ENCODE measurements at places on chromosomes 3 and 15.

GRCh38 chr15:40258544-40258943 is 19.7 kb downstream of the PAK6 start:
- no peak for DNase-seq

- DNase-seq = no peak
Observed at GRCh38 chr3:30401971-30402370, 204.4 kb upstream of the TGFBR2 start.

DNA sequence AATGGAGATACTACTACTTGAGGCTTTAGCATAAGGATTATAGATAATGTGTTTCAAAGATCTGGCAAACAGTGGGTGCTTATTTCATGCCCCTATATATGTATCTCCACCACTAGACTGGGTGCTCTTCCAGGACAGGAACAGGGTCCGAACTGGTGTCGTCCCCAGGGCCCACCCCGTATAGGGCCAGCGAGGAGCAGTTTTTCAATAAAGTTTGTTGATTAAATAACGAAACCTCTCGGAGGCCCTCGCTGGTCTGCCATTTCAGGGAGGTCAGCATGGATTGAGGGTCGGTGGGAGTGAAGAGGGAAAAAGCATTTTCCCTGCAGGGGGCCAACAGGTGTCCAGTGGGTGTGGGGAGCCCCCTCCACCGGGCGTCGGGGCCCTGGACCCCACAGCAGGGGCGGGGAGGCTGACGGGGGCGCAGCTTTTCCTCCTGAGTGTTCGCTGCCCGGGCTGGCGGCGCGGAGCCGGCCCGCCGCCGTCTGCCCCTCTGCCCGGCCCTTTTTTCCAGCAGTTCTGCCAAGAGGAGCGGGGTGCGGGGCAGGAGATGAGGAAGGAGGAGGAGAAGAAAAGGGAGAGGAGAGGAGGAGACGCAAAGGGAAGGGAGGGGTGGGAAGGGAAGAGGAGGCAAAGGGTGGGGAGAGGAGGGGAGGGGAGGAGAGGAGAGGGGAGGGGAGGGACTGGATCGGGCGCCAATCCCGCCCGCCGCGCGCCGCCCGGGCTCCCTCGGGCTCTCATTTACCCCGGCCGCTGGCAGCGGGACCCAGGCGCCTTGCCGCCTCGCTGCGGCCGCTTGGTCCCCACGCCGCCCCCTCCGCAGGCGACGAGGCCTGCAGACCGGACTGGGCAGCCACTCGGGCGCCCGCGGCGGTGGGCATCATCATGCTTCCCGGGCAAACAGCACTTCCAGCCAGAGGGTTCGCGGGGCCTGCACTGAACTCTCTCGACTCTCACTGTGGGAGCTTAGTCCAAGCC is 66.3 kb downstream of the ISG20 start:
- no peak for DNase-seq

DNA sequence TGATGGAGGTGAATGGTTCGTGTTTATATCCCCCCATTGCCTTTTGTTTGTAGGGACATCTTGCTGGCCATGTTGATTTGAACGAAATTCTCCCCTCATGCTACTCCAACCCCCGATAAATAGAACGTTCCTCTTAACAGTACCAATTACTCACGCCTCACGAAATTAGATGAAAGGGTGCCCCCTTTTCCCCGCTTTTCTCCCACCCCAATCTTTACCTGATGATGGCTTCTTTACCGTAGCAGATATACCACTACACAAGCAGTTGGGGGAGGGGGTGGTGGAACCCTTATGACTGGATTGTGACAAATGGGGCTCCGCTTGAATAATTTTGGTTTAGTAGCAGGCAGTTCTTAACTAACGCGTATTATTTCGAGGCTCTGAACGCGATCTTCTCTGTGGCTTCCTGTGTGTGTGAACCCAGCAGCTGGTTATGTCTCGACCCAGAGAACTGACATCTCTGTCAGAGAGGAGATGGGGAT is 1.1 kb downstream of the PIAS1 start:
- DNase-seq = peak; percentile 20

GRCh38 chr3:17213102-17213501 is 328.3 kb downstream of the PLCL2 start:
- DNase-seq = no peak

- DNase-seq = no peak
Observed at GRCh38 chr15:71171195-71171594, 55.9 kb downstream of the THSD4 start.

GRCh38 chr3:193978486-193978885 is 157.5 kb upstream of the HES1 start:
- DNase-seq = no peak

GRCh38 chr3:111143-112069 is 85.2 kb upstream of the CHL1 start:
- DNase-seq = no peak

DNA sequence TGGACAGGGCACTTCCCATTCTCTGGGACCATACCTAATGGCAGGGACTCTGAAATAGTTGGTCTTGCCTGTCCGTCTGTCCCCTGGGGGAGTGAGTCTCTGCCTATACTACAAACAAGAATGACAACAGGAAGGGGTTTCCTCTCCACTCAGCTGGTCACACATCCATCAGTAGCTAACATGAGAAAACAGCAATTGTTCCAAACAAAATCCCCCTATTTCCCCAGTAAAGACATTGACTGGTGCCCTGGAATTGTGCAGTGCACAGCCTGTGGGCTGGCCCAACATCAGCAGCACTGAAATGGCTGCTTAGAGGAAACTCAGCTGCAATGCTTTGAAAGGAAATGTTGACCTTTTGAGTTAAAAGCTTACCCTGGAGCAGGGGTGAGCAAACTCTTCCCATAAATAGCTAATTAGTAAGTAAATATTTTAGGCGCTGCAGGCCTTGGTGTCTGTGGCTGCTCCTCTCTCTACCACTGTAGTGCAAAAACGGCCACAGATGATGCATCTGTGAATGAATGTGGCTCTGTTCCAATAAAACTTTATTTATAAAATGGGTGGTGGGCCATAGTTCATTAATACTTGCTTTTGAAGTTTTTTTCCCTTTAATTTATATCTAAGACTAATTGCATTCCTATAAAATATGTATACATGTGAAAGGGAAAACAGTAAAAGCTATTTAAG is 174.3 kb downstream of the KLF13 start:
- DNase-seq = no peak

GRCh38 chr3:151817473-151817872 is 3.6 kb downstream of the AADAC start:
- DNase-seq = no peak

- DNase-seq = no peak
Observed at GRCh38 chr3:149077628-149078027, 8.7 kb downstream of the HLTF start.

DNA sequence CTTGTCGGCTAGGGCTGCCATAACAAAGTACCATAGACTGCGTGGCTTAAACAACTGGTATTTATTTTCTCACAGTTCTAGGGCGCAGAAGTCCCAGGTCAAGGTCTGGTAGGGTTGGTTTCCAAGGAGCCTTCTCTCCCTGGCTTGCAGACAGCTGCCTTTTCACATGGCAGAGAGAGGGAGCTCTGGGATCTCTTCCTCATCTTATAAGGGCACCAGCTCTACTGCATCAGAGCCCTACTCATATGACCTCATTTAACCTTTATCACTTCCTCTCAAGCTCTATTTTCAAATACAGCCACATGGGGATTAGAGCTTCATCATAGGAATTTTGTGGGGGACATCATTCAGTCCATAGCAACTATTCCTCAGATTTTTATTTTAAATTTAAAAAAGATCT is 17.6 kb upstream of the PAQR9 start:
- no peak for DNase-seq

GRCh38 chr3:196336319-196337145 is 1.7 kb downstream of the TM4SF19 start:
- DNase-seq = no peak

- DNase-seq = no peak
Observed at GRCh38 chr3:69201658-69202057, 79.3 kb upstream of the LMOD3 start.

DNA sequence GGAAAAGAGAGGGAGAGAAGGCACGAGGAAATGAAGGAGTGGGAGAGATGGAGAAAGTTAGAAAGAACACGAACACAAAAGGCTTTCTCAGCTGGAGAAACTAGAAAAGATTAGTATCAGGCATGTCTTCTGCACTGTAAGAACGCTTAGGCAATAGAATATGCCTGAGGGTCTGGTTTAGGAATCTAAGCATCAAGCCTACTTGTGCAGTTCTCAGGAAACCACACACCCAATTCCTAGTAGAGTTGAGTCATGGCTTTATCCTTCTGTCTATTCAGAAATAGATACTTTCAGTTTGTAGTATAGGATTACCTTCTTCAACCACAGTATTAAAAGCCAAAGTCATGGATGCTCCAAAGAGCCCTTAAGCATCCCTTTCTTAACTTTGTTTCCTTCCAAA is 969.4 kb downstream of the NTRK3 start:
- DNase-seq = no peak

- DNase-seq = no peak
Observed at GRCh38 chr3:128312271-128312670, 154.4 kb downstream of the DNAJB8 start.

DNA sequence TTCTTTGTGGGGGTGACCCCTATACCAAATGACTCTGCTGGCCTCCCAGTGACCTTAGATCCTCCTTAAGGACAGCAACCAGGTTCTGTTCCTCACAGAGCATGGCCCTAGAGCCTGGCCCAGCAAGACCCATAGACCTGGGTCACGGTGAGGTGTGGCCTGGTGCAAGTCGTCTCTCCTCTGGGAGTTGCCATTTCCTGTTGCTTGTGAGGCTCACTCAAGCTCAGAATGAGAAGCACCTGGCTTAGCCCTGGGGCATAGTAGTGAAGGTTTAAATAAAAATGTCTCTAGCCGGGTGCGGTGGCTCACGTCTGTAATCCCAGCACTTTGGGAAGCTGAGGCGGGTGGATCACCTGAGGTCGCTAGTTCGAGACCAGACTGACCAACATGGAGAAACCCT is 131.3 kb downstream of the SMAD6 start:
- DNase-seq = no peak

DNA sequence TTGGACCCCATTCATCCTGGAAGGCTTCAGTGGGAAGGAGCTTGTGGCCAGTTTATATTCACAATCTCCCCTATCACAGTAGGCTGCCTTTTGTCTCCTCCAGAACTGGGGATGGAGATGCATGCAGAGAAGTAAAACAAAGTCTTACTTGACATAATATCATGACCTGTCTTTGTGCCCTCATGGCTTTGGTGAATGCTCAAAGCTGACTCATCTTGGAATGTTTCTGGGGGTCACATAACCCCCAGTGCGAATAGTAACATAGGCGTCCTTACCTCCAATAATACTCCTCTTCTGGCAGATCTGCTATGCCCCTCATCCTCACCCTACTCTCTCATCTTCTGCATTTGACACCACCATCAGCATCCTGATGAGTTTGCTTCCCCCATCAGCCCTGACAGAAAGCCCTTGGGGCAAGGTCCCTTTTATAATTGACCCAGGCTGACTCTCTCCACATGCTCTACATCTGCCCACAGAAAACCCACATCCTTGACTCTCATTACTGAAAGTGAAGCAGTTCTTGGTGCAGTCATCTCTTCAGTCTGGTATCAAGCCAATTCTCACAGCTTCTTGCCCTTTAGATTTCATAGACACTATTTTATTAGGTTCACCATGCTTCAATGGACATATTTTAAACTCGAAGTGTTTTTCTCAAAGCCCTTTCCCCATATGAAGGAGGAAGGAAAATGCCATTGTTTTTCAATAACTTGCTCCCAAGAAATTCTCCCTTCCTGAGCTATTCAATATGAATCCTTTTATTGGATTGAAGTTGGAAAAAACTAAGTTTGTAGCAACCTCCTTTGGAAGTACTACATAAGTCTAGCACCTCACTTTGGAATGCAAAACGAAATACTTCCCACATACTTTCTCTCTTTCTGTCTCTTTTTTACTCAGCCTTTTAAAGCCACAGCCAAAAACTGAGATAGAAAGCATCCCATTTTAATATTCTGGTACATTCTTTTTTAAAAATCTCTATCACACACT is 36.6 kb downstream of the OSTN start:
- DNase-seq = no peak

- DNase-seq = no peak
Observed at GRCh38 chr15:79943820-79944219, 27.2 kb downstream of the BCL2A1 start.

DNA sequence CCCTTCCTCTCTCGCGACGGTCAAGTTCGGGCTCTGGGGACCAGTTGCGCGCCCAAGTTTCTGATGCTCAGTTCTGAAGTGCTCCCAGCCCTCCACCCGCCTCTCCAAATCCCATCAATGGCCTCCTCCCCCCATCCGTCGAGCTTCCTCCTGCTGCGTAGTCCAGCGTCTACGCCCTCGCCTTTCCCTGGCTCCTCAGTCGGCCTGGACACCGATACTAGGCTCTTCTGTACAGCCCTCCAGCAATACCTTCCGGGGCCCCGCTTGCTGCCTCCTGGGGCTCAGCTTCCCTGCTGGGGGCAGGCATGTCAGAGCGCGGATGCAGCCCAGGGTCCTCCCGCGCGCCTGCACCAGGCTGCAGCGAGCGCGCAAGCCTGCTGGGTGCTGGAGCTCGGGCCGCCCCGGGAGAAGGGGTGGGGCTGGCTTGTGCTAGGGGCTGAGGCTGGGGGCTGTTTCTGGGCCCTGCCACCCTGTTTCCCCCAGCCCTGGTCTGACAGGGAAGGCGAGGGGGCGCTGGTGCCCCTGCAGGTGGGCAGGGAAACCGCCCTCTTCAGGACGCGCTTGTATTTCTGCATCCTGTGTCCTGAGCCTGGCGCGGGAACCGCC is 353.3 kb upstream of the SUCLG2 start:
- no peak for DNase-seq

Data from stimulated activated CD8-positive, alpha-beta memory T cell treated with anti-CD3 and anti-CD28 coated beads, Interleukin-4, amount 100 ng/mL, for 4 hours (primary cell).